ENCODE measurements at places on chromosomes 7 and 10.

DNA sequence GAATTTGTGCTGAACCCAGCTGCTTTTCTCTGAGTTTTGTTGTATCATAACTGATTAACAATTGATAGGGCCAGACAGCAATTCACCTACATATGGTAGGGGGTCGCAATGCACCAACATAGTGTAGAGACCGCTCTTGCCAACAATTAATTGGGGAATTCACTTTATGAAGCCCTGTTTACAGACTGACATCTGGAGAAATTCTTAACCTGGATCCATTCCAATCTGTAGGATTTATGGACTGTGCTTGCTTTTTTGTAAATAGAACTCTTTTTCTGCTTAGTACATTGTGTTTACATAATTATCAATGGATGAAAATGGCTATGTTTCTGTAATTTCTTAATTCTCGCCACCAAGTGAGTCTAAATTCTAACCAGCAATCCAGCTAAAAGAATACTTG is 311.7 kb upstream of the BMPER start:
- DNase-seq = no peak

- DNase-seq = no peak
Measured at GRCh38 chr7:16648551-16648950, 2.6 kb downstream of the BZW2 start.

GRCh38 chr10:22557321-22557720 is 157.1 kb downstream of the PIP4K2A start:
- DNase-seq = no peak

DNA sequence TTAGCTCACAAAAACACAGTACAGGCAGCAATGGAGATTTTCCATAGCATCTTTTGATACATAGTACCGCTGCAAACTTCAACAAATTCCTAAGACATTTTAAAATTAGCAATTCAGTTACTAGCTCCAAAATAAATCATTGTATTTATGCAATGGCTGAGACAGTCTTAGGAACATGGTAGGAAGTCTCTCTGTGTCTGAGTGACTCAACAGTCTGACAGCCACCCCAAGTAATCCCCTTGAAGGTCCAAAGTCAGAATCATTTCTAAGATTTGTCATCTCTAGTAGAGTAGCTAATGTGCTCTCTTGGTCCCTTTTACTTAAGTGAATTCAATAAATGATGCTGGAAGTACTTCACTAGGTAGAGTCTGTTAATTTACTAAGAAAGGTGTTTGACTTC is 93.8 kb upstream of the NOBOX start:
- DNase-seq = no peak

DNA sequence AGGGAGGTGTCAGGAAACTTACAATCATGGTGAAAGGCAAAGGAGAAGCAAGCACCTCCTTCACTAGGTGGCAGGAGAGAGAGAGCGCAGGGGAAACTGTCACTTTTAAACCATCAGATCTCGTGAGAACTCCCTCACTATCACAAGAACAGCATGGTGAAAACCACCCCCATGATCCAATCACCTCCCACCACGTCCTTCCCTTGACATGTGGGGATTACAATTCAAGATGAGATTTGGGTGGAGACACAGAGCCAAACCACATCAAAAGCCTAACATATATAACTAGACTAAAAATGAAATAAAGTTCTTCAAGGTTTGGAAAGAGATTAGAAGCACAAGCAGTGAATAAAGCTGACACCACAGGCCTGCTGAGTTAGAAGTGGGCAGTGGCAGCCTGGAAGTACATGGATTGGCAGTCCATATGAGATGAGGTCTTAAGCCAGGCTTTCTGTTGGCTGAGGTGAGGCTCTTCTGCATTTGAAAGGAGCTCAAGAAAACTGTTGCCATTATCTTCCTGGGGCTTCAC is 96.4 kb upstream of the MDFIC start:
- peak; percentile 88 for DNase-seq

DNA sequence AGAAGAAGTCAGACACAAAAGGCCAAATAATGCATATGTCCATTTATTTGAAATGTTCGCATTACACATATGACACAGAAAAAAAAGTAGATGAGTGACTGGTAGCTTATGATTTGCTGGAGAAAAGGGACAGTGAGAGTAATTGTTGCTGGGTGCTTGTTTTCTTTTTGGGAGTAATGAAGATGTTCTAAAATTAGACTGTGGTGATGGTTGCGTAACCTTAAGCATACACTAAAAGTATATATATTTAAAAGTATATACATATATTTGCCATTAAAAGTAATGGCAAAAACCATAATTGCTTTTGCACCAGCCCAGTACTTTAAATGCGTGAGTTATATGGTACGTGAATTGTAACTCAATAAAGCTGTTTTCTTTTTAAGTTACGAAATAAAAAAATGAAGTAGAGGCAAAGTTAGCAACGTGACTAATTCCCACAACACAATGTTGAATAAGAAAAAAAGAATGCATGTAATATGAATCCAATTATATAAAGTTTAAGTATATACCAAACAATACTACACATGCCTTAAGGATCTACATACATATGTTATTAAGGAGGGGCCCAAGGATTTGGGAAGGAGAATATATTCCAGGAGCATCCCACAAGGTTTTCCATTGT is 360.4 kb upstream of the CELF2 start:
- no peak for DNase-seq

DNA sequence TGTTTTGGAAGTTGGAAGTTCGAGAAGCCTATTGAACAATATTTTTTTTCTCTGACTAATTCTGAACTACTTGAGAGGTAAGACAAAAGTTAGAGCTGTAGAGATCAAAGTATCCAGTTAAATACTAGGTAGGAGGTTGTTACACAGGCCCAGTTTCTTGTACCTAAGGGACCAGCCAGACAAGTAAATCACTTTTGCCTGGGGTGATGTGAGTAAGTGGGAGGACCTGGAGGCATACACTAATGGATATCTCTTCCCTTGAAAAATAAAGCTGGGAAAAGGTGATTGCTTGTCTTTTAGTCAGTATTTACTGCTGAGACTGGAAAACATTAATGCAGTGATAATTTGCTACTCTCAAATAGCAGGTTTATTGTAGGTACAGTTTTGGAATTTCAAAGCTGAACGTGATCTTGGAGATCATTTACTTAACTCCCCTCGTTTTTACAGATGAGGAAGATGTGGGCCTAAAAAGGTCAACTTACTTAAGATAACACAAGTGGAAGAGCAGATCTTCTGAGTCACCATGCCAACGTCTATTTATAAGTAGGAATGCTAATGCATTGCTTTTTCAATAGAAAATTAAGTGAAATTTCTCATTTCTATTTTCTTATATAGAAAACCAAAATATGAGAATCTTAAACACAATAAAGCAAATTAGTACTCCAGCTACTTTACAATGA is 181.3 kb downstream of the PPP1R9A start:
- DNase-seq = no peak

- DNase-seq = no peak
Measured at GRCh38 chr7:110988890-110989501, 101.9 kb upstream of the LRRN3 start.

- DNase-seq = no peak
Measured at GRCh38 chr10:119221201-119221600, 13.8 kb downstream of the GRK5 start.

- DNase-seq = no peak
Measured at GRCh38 chr7:99679400-99680191, at the start of gene CYP3A5. TSS of gene CYP3A5 (minus strand) at chr7:99679996. CDS start at chr7:99679896, 100 bp downstream.

Measured in endodermal cell (in vitro differentiated cells).